ENCODE measurements at places on chromosomes 5 and 9. TPM values are rescaled to one million over a fixed set of nuclear protein-coding genes. Genes with fewer than 3 reads are reported as not detected.

- peak; percentile 24 for DNase-seq
Observed at GRCh38 chr5:137344723-137345322, 154.3 kb downstream of the SPOCK1 start.

The ADGRD2 gene
- total RNA-seq = not detected

- DNase-seq = no peak
Observed at GRCh38 chr9:20781092-20781491, 97.0 kb downstream of the FOCAD start.

DNA sequence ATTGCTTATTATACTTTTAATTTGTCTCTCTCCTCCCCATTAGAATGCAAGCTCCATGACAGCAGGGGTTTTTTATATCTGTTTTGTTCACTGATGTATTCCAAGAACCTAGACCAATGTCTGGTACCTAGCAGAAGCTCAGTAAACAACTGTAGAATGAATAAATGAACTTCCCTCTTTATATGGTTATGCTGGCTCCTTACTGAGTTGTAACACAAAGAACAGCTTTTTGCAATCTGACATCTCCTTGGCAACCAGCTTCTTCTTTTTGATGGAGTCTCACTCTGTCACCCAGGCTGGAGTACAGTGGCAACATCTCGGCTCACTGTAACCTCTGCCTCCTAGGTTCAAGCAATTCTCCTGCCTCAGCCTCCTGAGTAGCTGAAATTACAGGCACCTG, 13.6 kb downstream of the TRMO start:
- DNase-seq = no peak

- DNase-seq = no peak
Observed at GRCh38 chr5:181164076-181164952, 16.9 kb downstream of the OR2V2 start.

The SUSD3 gene
- 6.2 TPM for total RNA-seq

- no peak for DNase-seq
Observed at GRCh38 chr5:110957934-110958333, 113.6 kb upstream of the TSLP start.

GRCh38 chr5:126004636-126005035, 418.6 kb upstream of the GRAMD2B start:
- no peak for DNase-seq

The IRX2 gene
- 115 TPM for total RNA-seq

GRCh38 chr9:112531666-112532282, 45.1 kb downstream of the KIAA1958 start:
- no peak for DNase-seq

- DNase-seq = peak; percentile 92
Observed at GRCh38 chr5:75053304-75054133, 1.2 kb upstream of the GCNT4 start.

The ENTPD8 gene
- total RNA-seq = not detected

The SYNPO gene
- total RNA-seq = 69.5 TPM

DNA sequence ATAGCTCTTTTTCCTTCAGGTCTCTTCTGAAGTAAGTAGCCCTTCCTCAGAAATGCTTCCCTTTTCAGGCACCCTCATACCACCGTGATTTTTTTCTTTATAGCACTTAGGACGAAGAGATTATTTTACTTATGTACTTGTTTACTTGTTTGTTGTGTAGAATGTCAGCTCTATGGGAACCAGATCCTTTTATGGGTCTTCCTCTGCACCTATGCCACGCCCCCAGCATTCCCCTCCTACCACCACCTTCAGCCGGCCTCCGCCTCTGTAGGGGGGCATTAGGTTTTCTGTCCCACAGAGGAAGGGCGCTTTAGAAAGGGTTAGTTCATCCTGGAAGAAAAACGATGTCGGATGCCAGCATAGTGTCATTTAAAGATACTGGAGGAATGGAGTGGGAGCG, 1.8 kb downstream of the CDKN2B-AS1 start:
- no peak for DNase-seq

The HSD17B3 gene
- 1.0 TPM for total RNA-seq

DNA sequence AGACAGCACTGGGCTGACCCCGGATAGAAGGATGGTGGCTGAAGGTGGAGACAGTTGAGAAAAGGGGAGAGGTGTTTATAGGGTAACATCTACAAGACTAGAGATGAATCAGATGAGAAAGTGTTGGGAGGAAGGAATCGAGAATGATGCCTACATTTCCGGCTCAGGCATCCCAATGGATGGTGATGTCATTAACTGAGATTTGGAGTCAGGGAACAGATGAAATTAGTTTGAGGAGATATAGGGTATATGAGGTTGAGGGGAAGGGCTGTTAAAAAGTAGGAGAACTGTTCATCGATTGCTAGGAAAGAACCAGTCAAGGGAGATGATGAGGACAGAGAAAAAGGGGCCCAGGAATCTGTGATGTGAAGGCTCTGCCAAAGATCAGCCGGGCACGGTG, 24.7 kb upstream of the IQGAP2 start:
- DNase-seq = no peak

DNA sequence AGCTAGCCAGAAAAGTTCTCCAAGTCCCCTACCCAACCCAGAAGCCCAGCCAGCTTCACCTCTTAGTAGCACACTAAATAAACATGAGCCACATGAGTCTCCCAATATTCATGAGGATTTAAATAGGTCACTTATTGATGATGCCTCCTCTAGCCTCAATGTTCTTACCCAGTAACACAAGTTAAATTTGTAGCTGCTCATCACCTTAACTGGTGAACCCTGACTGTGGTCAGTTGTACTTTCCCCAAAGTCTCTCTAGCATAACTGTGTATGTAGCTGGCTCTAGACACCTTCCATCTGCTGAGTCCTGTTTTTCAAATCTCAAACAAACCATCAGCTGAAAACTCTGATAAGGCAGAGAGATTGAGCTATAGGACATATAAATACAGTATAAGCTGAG, 100.3 kb upstream of the ELAVL2 start:
- DNase-seq = no peak

GRCh38 chr5:56481428-56482357, 248.6 kb upstream of the ANKRD55 start:
- DNase-seq = peak; percentile 51

GRCh38 chr5:43569236-43569746, 12.4 kb upstream of the PAIP1 start:
- no peak for DNase-seq

The INSL4 gene
- total RNA-seq = not detected

DNA sequence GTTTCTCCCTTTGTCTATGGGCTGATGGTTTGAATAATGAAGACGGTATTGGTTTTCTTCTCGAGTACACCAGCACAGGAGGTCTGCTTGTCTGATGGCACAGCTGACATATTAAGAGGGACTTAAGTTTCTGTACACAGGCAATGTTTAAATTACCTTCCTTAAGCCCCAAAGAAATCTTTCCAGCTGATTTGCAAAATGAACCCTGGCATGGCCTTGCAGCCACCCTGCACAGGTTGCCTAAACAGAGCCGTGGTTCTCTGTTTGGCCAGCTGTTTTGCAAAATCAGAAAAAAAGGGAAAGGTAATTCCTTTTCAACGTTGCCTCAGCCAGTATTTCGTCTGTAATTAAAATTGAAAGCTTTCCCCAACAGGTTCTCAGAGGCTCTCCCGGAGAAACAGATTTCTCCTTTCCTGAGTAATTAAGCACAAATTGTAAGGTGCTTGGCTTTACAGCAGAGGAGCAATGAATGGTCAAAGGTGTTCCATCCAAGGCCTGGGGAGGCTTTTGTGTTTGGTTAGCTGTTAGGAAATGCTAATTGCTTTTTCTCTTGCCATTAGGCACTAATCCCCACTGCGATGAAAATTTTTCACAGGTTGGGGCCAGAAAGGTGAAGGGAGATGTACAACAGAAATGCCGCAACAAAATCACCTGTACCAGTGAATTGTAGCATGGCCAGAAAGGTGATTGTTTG, 138.9 kb downstream of the RASEF start:
- no peak for DNase-seq

The CAMK4 gene
- total RNA-seq = 3.5 TPM

- DNase-seq = no peak
Observed at GRCh38 chr5:165423697-165424299, 1918.4 kb downstream of the MAT2B start.

DNA sequence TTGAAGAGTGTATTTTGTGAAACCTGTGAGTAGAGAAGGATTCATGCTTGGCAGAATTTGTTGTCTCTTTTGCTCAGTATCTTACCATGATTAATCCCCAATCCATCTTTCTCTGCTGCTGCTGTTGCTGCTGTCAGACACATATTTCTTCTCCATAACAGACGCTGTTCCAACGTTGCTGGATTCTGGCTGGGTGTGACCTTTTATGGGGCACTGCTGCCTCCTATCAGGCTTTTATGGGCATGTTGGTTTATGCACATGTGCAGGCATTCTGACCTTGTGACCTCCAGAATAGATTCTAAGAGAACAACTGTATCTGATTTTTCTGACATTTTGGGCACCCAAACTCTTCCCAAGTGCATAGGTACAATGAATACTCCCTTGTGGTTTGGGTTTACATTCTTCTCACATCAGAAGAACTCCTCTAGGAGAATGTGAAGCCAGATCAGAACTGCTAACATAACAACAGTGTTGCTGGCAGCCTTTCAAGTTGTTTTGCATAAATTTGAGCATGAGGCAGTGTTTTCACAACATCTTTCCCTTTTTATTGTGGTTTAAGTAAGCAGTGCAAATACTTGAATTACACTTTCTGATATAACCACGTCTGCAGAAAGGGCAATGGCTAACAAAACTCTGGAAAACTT, 9.2 kb upstream of the ISL1 start:
- DNase-seq = no peak

DNA sequence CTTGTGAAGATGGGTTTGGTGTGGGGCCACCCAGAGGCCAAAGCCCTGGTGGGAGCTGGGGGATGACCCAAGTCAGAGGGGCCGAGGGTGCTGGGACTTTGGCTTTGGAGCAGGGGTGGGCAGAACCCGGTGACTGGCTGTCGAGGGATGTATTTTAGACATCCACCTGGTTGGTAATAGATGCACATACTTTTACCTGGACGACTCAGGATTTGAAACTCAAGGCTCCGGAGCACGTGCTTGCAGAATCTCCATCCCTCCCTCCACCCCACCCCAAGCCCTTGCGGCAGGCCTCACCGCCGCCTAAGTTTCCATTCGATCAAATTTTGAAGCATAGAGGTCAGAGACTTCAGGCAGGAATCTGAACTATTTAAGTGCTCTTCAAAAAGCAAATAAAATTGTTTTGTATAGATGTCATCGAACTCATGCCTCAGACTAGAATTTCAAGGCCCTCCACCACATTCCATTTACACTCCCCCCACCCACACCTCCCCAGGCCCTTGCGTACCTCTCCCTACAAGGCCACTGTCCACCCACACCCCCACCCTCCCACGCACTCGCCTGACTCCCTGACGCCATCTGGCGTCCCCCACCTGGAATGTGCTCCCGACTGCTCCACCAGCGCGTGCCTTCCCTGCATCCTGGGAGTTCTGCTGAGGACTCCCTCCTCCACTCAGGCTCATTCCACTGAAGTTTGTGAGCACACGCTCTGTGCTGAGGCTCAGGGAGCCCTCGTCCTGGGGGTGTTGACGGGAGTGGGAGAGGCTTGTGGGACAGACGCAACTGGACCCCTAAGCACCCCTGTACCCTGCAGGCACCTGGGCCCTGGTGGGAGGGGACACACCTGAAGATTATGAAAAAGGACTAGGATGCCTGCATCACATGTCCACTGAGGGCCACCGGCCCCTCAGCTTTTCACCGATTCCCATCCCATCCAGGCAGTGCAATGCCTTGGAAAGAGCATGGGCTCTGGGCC, 56.4 kb upstream of the RPL26L1 start:
- peak; percentile 86 for DNase-seq

The KIF27 gene
- total RNA-seq = 5.3 TPM

The MYORG gene
- total RNA-seq = 5.4 TPM

- DNase-seq = no peak
Observed at GRCh38 chr5:86679949-86680348, 62.2 kb downstream of the COX7C start.

- no peak for DNase-seq
Observed at GRCh38 chr5:88238732-88239131, 29.9 kb downstream of the TMEM161B start.

- DNase-seq = no peak
Observed at GRCh38 chr5:82129723-82130285, 148.3 kb downstream of the RPS23 start.

The TSSK1B gene
- total RNA-seq = not detected

GRCh38 chr9:28960602-28961001, 1387.3 kb upstream of the C9orf72 start:
- DNase-seq = no peak

DNA sequence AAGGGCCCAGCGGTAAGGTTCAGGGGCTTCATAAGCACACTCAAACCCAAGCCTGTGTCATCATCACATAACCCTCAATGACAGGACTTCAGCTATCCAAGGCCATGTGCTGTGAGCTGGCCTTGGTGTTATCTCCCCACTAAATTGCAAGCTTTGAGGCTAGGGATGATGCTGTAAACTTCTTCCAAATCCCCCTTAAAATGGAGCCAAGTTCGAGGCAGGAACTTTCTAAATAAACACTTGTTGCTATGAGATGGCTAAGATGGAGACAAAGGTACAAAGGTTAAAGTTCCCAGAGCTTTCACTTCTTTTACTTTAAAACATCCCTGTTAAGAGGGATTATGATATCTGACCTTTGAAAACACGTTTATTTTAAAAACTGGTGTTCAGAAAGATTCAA, 123.6 kb downstream of the MYO10 start:
- DNase-seq = no peak

The LEAP2 gene
- total RNA-seq = 1.0 TPM

DNA sequence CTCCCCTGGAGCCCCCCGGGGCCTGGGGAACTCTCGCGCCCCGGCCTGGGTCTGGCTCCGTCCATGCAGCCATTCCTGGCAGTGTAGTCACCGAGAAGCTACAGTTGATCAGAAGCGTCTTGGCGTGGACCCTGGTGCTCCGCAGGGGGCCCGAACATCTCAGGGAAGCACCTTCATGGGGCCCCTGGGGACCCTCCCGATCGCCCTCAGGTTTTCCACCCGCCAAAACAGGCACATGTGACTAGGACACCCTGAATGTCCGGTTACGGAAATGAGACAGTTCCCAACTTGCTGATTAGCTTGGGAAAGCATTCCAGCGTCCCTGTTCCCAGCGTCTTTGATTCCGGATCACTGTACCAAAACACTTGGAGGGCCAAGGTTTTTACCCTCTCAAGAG, 472 bp downstream of the FBXO4 start:
- DNase-seq = no peak

The DHFR gene
- 12.1 TPM for total RNA-seq

The PCDHB15 gene
- 4.2 TPM for total RNA-seq

DNA sequence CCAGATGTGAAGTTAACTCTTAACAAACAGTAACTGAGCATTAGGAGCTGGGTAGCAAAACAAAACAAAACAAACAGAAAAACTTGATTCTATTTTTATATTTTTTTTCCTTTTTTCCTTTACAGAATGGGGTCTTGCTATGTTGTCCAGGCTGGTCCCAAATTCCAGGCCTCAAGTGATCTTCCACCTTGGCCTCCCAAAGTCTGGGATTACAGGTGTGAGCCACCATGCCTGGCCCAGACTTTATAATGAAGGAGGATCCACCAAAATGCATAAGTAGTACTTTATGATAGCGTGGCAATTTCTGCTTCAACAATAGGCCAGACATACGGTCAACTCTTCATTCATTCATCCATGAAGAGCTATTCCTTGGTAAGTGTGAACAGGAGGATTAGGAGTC, 5.9 kb upstream of the IQGAP2 start:
- no peak for DNase-seq

The NEUROG1 gene
- not detected for total RNA-seq

GRCh38 chr9:128250839-128251731, 24.7 kb downstream of the GOLGA2 start:
- DNase-seq = no peak

- no peak for DNase-seq
Observed at GRCh38 chr5:180688330-180689070, 39.1 kb upstream of the FLT4 start.

GRCh38 chr5:123659011-123659410, 147.0 kb downstream of the CSNK1G3 start:
- no peak for DNase-seq
